GM12878 (cell line): ENCODE measurements at places on chromosomes 11 and 22. TPM values are rescaled to one million over a fixed set of nuclear protein-coding genes. Genes with fewer than 3 reads are reported as not detected.

- no peak overlapping the region for H3K4me3 ChIP-seq
- no peak for DNase-seq
- H3K4me1 ChIP-seq = no peaks in the 10 kb centered on the region
- H3K27me3 ChIP-seq = no peaks in the 10 kb centered on the region
Observed at GRCh38 chr11:21464601-21465193, 728.2 kb upstream of the ANO5 start.

DNA sequence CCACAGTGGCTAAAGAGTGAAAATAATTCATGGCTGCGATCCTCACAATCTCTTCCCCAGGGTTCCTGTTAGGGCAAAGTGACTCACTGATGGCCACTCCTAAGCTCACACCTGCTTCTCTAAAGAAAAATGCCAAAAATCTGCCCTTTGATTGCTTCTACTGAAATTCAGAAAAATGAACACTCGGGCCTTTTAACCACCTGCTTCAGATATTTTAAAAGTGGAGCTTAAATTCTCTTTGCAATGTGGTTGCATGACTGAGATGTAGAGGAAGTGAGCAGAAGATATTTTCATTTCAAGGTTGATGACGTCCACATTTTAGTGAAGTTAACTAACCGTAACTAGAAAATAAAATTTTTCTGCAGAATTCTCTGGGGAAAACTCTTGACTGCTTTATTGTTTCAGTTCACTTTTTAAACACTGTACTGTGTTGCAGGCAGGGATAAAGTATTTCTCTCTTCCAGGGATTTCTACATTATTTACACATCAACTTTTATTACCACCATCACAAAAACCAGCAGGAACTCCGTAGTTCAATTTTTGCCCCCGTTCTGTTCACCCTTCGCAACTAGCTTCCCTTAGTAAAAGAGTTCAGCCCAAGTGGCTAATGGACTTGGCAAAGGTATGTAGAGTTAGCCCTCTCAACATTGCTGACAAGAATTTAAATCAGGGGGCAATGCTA lies 8.5 kb downstream of the RAB30 start:
- no peaks in the 10 kb centered on the region for H3K36me3 ChIP-seq
- no peaks in the 10 kb centered on the region for H3K27me3 ChIP-seq
- peaks cover 43% of the 10 kb centered on the region for H3K4me1 ChIP-seq
- peak overlapping the region; percentile 66 for H3K4me3 ChIP-seq
- peak; percentile 88 for DNase-seq

DNA sequence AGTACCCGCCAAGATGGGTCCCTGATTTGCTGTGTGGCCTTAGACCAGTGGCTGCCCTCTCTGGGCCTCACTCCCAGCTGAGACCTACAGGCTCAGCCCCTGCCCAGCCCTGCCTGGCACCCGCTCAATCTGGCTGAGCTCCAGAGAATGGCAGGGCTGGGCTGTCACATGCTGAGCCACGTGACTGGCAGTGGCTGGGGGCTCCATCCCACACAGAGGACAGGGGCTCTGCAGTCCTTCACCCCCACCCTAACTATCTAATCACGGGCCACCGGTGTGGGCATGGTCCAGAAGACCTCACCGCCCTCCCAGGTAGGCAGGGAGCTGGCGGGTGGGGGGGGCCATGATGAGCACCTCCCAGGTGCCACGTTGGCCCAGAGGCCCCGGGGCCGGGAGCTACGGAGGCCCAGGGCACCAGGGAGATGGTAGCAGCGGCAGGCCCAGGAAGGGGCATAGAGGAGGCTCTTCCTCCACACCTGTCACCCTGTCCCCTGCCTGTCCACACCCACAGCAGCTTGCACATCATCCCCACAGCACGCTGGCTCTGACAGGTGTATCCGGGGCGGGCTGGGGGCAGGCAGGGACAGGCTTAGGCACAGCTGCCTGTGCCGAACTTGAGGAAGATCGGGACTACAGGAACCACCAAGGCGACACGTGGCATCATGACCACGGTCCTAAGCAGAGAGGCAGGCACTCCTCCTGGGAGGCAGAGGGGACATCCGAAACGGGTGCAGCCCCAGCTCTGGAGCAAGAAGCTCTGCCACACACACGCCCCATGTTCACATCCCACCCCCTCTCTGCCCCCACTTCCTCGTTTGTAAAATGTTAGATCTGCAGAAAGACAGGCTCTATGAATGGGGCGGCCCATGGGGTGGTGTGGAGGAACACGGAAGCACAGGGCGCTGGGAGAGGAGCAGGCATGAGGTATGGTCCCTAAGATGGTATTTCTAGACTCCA lies 1.5 kb upstream of the ALDH3B1 start:
- H3K36me3 ChIP-seq = no peaks in the 10 kb centered on the region
- H3K4me3 ChIP-seq = no peak overlapping the region
- H3K27me3 ChIP-seq = no peaks in the 10 kb centered on the region
- H3K27ac ChIP-seq = no peak overlapping the region

- no peaks in the 10 kb centered on the region for H3K4me1 ChIP-seq
- no peak overlapping the region for H3K27ac ChIP-seq
- no peaks in the 10 kb centered on the region for H3K27me3 ChIP-seq
- no peak overlapping the region for H3K4me3 ChIP-seq
Observed at GRCh38 chr11:68890490-68891231, 13.0 kb downstream of the MRPL21 start.

DNA sequence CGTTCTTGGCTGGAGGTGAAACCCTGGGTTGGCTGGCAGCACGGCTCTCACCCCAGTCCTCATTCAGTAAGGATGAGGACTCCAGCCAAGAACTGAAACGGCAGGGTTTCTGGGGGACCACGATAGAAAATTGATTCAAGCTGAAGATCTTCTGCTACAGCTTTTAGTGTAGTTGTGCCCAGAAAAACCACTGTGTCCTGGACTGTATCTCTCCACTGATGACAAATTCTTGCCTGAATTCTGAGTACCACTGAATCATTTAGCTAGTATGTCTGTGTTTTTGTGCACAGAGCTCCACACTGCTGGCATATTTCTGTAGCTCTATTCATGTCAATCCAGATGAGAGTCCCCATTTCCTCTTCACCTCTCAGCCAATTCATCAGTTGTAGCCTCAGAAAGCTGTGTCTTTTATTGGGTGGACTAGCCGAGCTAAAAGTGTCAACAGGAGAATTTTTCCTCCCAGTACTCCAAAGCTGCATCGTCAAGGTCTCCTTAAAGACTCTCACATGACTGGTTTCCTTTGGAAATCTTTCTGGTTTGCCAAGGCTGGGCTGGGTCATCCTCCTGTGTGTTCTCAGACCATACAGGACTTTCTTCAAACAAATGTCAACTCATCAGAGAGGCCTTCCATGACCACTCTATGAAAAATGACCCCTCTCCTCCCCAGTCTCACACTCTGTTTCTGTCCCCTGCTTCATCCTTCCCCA lies 144.6 kb downstream of the LDLRAD3 start:
- no peaks in the 10 kb centered on the region for H3K36me3 ChIP-seq
- no peak overlapping the region for H3K27ac ChIP-seq
- no peaks in the 10 kb centered on the region for H3K27me3 ChIP-seq
- H3K4me1 ChIP-seq = no peaks in the 10 kb centered on the region; the same call in 1 of the 2 replicates
- DNase-seq = no peak
- no peak overlapping the region for H3K4me3 ChIP-seq

- H3K4me3 ChIP-seq = no peak overlapping the region
- H3K4me1 ChIP-seq = no peaks in the 10 kb centered on the region
- no peak overlapping the region for H3K27ac ChIP-seq
- H3K27me3 ChIP-seq = no peaks in the 10 kb centered on the region
- H3K36me3 ChIP-seq = no peaks in the 10 kb centered on the region
Observed at GRCh38 chr22:20600137-20600673, 92.8 kb downstream of the MED15 start.

NLRX1 gene
- 14.5 and 16.5 TPM in 2 replicates for polyA plus RNA-seq

- no peaks in the 10 kb centered on the region for H3K36me3 ChIP-seq
- H3K27ac ChIP-seq = no peak overlapping the region
- DNase-seq = no peak
- no peaks in the 10 kb centered on the region for H3K27me3 ChIP-seq
- no peak overlapping the region for H3K4me3 ChIP-seq
Observed at GRCh38 chr22:44566911-44567310, 68.9 kb upstream of the RTL6 start.

DNA sequence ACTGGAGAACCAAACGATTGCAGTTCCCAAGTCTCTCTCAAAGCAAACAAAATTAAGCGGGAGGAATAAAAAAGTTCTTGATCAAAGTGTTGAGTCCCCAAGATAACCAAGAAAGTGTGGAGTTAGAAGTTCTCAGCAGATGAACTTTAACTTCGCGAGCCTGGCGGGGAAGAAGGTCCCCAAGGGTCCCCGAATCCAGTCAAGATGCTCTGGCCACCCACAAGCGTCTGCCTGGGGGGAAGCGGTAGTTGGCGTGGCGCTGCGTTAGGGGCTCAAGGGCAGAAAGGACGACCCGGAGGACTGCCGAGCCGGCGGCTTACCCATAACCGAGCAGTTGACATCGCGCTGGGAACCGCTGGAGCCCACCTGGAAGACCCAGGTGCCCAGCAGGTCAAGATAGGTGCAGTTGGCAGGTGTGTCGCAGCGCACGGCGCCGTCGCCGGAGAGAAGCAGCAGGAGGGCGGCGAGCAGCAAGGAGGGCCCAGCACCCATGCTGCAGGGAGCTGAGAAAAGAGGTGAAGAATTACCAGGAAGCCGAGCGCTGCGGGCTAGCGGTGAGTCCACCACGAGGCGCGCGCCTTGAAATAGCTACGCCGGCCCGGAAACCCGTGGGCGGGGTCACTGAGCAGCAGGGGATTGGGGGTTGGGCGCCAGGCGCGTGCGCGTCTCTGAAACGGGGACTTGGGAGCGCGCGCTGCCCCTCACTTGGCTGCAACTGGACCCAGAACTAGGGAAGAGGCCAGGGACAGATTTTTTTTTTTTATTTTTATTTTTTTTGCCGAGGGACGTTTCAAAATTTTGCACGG lies at the start of gene CTSC:
CTSC (minus strand) TSS at position 556 of the 806 bp plus-strand sequence; CDS start at position 492, 64 bp downstream.
- H3K4me1 ChIP-seq = no peaks in the 10 kb centered on the region; the same call in 1 of the 2 replicates
- peak within 1 kb of the TSS; percentile 99 for H3K4me3 ChIP-seq
- no peak for DNase-seq
- H3K27me3 ChIP-seq = no peaks in the 10 kb centered on the region

GRCh38 chr11:48087974-48088681 lies 107.8 kb downstream of the PTPRJ start:
- no peak overlapping the region for H3K27ac ChIP-seq
- H3K27me3 ChIP-seq = no peaks in the 10 kb centered on the region
- H3K36me3 ChIP-seq = peaks cover 3% of the 10 kb centered on the region; the same call in 1 of the 2 replicates
- peaks cover 12% of the 10 kb centered on the region for H3K4me1 ChIP-seq
- DNase-seq = no peak

GRCh38 chr11:68406324-68407313 lies 53.9 kb upstream of the PPP6R3 start:
- H3K4me3 ChIP-seq = no peak overlapping the region
- peaks cover 17% of the 10 kb centered on the region; the same call in 1 of the 2 replicates for H3K36me3 ChIP-seq
- no peak overlapping the region for H3K27ac ChIP-seq
- no peaks in the 10 kb centered on the region for H3K27me3 ChIP-seq
- DNase-seq = no peak
- no peaks in the 10 kb centered on the region for H3K4me1 ChIP-seq

DNAJC24 gene
- polyA plus RNA-seq = 12.2 and 13.5 TPM in 2 replicates

- H3K27me3 ChIP-seq = no peaks in the 10 kb centered on the region
- no peak for DNase-seq
- no peak overlapping the region for H3K4me3 ChIP-seq
- H3K27ac ChIP-seq = no peak overlapping the region
- H3K4me1 ChIP-seq = peaks cover 2% of the 10 kb centered on the region; the same call in 1 of the 2 replicates
Observed at GRCh38 chr22:27883656-27884350, 35.3 kb downstream of the PITPNB start.

- H3K36me3 ChIP-seq = no peaks in the 10 kb centered on the region
- no peak for DNase-seq
- no peaks in the 10 kb centered on the region for H3K27me3 ChIP-seq
- H3K4me3 ChIP-seq = no peak overlapping the region
Observed at GRCh38 chr11:83713708-83714107, 427.5 kb upstream of the CCDC90B start.

DNA sequence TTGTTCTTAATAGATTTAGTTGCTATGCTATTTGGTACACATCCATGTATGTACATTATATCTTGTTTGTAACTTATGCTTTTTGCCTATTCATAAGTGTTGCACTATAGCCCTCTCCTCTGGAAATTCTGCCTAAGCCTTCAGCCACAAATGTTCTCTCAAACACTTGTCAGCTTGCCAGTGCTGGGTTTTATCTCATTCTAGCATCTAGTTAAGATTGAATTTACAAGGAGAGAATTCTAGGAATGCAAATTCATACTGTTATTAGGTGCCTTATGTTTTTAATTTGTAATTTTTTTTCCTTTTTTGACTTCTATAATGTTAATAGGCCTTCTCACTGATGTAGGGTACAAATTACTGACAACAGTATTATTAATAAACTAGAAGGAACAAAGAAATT lies 14.6 kb upstream of the CTSC start:
- no peaks in the 10 kb centered on the region for H3K27me3 ChIP-seq
- H3K4me3 ChIP-seq = no peak overlapping the region
- H3K36me3 ChIP-seq = no peaks in the 10 kb centered on the region
- no peak for DNase-seq
- H3K27ac ChIP-seq = peak overlapping the region; percentile 15; the same call in 1 of the 2 replicates

GPR83 gene
- 0.04 TPM in 1 of 2 replicates, not detected in the other for polyA plus RNA-seq

GRCh38 chr22:24025475-24025874 lies 14.4 kb downstream of the CABIN1 start:
- H3K4me3 ChIP-seq = no peak overlapping the region
- H3K4me1 ChIP-seq = no peaks in the 10 kb centered on the region
- no peaks in the 10 kb centered on the region for H3K36me3 ChIP-seq
- H3K27me3 ChIP-seq = no peaks in the 10 kb centered on the region
